Activated T-helper 17 cell treated with anti-CD3 and anti-CD28 coated beads, Interleukin-2, amount 50 U/mL, for 72 hours (primary cell): ENCODE measurements at places on chromosomes 11 and 22.

DNA sequence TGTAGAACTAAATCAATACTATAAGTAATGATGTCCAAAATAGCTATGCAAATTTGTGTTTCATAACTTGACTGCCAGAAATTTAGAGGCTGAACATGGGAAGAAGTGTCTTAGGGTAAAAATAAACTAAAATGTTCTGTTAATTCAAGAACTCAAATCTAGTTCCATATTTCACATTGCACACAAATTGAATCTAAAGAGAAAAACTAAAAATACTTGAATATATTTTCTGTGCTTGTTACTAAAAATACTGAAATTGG is 43.5 kb downstream of the FANCF start:
- no peak for ATAC-seq

GRCh38 chr22:22018825-22019658 is 36.5 kb upstream of the TOP3B start:
- no peak for ATAC-seq

- ATAC-seq = peak; percentile 59
Observed at GRCh38 chr11:9753021-9753420, 89.1 kb downstream of the SWAP70 start.

DNA sequence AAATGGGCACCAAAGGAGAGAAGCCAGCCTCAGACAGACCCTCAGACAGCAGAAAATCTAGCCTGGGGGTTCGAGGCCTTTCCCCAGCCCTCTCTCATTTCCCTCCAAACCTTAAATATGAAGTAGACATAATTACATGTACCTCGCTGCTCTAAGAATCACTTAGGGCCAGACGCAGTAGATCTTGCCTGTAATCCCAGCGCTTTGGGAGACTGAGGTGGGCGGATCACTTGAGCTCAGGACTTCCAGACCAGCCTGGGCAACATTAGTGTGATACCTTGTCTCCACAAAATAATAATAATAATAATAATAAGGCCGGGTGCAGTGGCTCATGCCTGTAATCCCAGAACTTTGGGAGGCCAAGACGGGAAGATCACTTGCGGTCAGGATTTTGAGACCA is 52.1 kb upstream of the WNT7B start:
- ATAC-seq = no peak

- ATAC-seq = no peak
Observed at GRCh38 chr11:69671734-69672465, 3.3 kb downstream of the LTO1 start.
